ENCODE measurements at places on chromosomes 2 and 18. TPM values are rescaled to one million over a fixed set of nuclear protein-coding genes. Genes with fewer than 3 reads are reported as not detected.

DNA sequence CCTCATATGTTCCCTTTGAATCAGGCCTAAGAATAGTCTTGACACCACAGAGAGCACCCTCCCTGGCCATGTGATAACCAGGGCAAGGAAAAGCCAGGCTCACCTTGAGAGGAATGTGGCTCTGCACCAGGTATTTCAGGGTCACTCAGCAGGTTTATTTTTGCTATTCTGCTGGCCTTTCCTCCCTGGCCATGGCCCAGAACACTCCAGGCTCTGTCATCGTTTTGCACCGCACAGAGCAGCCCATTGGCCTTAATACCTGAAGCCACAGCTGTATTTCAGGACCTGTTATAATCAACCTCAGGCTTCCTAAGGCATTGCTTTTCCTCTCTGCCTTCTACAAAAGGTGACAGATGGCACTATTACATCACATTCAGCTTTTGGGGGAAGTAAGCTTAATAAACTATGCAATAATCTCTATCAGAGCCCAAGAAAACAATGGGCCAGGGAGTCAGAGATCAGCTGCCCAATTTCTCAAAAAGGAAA lies 668.3 kb downstream of the IRS1 start:
- no peak for DNase-seq

GRCh38 chr2:62014102-62014501 lies 108.6 kb downstream of the COMMD1 start:
- no peak for DNase-seq

GRCh38 chr18:61198486-61198885 lies 134.7 kb upstream of the CDH20 start:
- no peak for DNase-seq

The FAP gene
- total RNA-seq = 0.29 TPM

The SNRNP27 gene
- total RNA-seq = 69.4 TPM

The TEX44 gene
- total RNA-seq = not detected

- no peak for DNase-seq
Observed at GRCh38 chr2:219592736-219593135, 4.9 kb upstream of the STK11IP start.

GRCh38 chr2:160077912-160078810 lies 15.7 kb upstream of the PLA2R1 start:
- DNase-seq = no peak

DNA sequence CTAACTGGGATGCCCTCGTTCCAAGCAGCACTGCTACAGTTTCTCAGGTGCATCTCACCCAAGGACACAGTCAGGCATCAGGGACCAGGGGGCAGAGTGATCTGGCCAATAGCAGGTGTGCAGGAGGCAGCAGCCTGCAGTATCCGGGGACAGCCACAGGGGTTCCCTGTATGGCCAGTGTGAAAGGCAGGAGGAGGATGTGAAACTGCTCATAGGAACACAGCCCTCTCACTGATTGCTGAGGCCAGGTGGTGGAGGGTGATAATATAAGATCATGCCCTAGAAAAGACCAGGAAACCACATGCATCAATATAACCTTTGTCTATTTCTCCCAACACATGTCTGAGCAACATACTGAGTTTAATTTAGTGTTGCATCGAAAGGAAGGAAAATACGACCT lies 112.7 kb upstream of the TACR1 start:
- DNase-seq = no peak

GRCh38 chr18:12886498-12887126 lies 2.6 kb upstream of the PTPN2 start:
- no peak for DNase-seq

The SKA1 gene
- 34.6 TPM for total RNA-seq

The SESTD1 gene
- total RNA-seq = 16.0 TPM

DNA sequence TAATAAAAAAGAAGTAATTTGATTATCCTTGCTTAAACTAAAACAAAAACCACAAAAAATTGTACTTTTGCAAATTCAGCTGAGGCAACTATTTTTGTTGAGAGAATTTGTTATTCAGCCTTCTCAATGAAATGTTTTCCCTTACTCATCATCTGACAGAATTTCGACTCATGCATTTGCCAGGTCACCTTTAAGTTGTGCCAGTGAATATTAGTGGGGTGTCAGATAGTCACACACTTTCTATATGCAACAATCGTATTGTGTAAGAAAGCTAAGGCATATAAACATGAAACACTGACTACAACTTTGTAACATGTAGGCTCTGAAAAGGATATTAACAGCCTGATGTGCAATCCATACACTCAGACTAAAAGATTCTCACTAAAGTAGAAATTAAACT lies 1653.1 kb upstream of the SLC39A10 start:
- DNase-seq = no peak

DNA sequence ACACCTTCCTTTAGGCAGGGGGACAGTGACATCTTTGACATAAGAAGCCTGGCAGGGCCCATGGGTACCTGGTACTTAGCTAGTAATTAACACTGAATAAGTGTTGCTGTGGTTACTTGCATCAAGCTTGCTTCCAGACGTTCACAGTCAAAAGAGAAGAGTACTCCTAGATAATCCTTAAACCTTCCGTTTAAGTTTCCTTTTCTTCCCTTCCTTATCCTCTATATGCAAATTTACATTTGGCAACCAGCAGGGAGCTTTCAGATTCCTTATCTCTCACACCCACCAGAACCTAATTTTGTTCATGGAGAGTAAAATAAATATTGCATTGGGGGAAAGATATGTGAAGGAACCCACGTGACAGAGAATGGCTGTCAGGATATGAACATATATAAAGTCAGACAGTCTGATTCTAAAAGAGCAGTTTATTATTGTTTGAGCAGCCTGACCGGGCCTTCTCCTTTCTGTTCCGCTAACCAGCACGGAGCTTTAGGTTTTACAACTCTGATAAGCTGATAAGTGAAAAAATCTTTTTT lies 7.8 kb upstream of the RAB31 start:
- DNase-seq = no peak

- DNase-seq = no peak
Observed at GRCh38 chr18:48813833-48814489, 136.8 kb downstream of the SMAD7 start.

DNA sequence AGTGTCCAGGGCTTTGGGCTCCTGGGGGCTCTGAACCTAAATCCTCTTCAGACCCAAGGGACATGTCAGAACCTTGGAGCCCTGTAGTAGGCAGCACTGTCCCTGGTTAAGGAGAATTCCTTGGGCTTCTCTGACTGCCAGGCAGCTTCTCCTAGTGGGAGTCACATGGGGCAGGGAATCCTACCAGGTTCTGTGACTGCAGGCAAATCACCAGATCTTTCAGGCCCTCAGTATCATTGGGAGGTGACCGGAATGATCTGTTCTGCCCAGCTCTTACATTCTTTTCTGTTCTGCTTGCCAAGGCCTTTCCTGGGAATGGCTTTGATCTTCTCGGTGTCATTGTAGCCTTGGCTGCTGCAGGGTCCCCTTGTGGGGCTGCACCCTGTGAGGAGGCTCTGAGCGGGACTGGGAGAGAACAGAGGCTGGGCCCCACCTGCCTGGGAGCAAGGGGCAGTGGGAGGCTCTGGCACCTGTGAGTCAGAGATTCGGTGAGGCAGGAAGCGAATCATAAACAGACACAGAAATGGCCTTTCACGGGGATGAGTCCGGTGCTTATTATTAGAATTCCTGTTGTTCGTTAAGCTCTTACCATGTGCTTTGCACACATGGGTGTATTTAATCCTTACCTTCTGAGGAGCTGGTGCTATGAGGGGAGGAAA lies 14.1 kb downstream of the CEP68 start:
- no peak for DNase-seq

DNA sequence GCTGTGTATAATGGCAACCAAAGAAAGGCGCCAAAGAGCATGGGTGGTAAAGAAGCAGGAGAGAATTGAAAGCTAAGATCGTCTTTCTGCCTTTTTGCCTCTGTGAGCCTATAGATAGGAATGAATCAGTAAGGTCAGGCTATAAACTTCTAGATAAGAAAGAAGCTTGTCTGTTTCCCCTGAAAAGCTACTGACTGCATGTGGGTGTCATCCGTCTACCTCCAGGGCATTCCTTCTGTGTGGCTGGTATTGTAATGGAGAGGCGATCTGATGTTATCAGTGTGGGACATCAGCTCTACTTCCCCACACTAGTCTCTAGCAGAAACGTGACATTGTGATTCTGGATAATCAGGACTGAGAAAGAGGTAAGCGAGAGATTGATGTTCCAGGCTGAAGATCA lies 63.4 kb upstream of the PLA2R1 start:
- DNase-seq = no peak

DNA sequence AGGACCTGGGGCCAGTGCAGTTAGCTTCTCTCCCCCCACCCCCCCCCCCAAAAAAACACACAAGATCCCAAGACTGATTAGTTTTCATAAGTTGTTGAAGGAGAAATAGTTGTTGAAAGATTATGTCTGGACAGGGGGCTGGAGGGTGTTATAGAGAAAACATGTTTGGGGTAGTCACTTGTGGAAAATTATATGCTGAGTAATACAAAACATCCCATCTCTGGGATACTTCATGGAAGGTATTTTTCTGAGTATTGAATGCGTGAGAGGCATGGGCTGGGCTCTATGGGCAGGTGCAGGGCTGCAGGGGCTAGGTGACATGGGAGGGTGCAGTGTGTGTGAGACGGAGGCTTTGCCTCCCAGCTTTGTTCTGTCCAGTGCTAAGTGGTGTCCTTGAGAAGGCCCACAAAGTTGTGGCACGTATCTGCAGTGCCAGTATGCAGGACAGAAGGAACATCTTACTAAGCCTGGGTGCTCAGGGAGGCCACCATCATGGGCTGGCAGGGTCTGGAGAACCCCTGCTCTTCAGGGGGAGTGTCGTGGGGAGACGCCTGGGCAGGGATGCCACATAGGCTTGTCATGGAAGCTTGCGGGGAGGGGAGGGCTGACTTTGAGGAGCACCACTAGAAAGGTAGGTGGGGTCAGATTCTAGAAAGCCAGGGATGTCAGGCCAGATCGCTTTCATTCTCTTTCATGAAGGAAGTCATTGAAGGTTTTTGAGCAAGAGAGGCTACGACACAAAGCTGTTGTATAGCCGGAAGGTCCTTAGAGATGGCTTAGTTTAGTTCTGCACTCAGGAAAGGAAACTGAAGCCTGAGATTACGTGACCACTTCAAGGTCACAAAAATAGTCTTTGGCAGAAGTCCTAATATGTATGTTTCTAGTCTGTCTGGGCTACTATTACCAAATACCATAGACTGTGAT lies 232.0 kb downstream of the LDLRAD4 start:
- DNase-seq = no peak

The ARHGAP28 gene
- not detected for total RNA-seq

- DNase-seq = no peak
Observed at GRCh38 chr18:55635439-55635838, 47.4 kb upstream of the TCF4 start.

DNA sequence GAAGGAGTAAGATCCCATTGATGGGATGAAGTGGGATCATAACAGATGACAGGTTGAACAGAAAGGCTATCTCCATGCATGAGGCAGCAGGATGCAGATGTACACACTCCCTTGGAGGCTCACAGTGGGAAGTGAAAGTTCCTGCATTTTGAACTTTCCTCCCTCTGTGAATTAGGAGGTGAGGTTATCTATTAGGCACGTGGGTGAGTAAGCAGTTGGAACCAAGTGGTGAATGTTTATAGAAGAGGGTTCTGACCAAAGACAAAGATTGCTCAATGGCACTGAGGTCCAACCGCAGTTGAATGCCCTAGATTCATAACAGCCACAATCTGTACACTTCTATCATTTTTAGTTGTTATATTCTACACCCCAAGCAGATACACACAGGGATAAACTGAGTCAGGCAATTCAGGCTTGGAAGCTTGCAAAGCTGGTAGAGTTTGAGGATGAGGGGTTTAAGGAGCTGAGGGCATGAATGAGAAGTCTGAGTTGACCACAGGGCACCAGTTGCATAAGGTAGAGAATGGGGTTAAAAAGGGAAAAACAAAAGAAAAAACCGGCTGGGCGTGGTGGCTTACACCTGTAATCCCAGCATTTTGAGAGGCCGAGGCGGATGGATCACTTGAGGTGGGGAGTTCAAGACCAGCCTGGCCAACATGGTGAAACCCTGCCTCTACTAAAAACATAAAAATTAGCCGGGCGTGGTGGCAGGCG lies 7.1 kb upstream of the KCMF1 start:
- no peak for DNase-seq

DNA sequence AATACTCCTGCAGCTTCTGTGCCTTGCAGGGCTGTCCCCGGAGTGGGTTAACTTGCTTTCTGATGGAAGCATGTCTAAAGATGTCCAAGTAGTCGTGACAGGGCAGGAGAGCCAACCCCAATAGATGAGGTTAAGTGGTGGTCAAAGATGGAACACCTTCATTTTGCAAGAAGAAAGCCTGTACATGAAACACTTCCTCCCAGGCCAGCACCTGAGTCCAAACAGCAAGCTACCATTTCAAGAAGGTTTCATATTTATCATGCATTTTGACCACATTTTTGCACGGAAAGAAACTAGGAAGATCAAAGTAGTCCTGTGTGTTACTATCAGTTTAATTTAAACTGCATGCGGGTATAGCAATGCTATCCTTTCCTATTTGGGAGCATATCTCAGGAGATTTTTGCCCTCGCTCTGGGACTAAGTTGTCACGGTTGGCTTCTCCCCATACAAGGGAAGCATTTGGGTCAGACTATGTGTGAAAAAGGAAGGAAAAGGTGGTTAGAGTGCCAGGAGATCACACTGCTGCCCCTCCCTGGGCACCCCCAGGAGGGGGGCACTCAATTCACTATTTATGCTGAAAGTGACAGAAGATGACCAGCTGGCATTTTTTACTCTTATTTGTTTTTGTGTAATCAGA lies 187.6 kb downstream of the ZNF521 start:
- no peak for DNase-seq

DNA sequence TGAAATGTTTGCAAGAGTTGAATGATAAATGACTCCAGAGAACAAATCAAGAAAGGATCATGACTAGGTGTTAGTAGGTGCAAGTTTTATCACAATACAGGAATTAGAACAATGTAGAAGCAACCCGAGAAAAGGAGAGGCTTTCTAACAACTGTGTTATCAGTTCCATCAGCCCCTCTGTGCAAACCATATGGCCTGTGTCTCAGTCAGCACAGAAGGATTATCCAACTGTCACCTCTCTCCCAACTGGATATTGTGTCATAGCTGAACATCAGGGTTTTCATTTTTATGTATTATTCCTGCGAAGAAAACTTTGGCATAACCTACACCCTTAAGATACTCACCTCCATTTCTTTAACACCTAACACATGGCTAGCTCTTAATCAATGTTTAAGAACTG lies 321.6 kb upstream of the RND3 start:
- no peak for DNase-seq

DNA sequence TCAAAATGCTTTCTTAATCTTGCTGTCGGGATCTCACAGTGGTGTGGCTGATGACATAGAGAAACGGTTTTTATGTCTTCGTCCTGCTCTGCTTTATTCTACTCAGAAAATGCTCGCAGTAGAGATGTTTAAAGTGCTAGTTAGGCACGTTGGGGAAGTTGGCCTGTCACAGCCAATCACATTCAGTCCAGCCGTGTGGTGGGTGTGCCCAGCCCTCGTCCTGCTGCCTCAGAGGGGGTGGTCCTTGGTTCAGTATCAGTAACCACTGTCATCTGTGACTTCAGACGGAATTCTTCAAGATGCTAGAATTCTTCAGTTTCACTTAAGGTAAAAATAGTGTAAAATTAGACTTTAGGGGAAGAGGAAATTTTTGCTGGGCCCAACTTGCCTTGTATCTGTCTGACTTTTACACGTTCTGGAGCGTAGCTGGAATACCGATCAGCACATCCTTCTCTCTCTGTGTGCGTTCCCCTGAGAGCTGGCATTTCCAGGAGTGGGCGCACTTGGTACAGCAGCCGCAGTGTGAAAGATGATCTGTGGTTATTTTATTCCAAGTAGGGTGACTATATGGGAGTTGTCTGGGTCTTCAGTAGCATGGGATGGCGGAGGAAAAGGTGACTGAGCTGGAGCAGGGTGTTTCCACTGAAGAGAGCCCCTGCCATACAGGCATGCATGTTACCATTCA lies 18.5 kb downstream of the TRAF3IP1 start:
- DNase-seq = no peak

Data from activated naive CD4-positive, alpha-beta T cell treated with anti-CD3 and anti-CD28 coated beads, Interleukin-2, amount 50 U/mL, for 72 hours (primary cell).